ENCODE measurements at places on chromosomes 5 and 9. TPM values are rescaled to one million over a fixed set of nuclear protein-coding genes. Genes with fewer than 3 reads are reported as not detected.

GRCh38 chr5:158349987-158350386 is 491.0 kb upstream of the CLINT1 start:
- DNase-seq = no peak

DNA sequence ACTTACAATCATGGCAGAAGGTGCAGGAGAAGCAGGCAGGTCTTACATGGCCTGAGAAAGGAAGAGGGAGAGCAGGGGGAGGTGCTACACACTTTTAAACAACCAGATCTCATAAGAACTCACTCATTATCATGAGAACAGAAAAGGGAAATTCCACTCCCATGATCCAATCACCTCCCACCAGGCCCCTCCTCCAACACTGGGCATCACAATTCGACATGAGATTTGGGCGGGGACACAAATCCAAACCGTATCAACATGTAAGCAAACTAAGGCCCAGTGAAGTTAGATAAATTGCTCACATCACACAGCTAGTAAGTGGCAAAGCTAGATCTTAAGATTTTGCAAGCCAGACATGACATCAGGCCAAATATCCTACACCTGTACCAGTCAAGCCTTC is 48.3 kb upstream of the RIC1 start:
- no peak for DNase-seq

DNA sequence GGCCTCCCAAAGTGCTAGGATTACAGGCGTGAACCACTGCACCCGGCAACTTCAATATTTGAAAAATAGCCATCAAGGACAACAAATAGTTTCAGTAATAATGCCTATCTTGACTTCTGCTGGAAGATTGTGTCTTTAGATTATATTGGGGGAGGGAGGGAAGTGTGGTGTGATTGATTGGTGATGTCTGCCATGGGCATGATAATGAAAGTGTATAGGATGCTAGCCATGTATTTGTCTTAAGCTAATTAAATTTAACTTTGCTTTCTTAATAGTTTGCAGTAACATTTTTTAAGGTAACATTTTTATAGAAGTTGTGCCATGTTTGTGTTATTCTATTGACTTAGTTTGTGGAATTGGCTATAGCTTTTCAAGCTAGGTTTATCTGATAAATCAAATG is 4.6 kb downstream of the JMY start:
- DNase-seq = no peak

DNA sequence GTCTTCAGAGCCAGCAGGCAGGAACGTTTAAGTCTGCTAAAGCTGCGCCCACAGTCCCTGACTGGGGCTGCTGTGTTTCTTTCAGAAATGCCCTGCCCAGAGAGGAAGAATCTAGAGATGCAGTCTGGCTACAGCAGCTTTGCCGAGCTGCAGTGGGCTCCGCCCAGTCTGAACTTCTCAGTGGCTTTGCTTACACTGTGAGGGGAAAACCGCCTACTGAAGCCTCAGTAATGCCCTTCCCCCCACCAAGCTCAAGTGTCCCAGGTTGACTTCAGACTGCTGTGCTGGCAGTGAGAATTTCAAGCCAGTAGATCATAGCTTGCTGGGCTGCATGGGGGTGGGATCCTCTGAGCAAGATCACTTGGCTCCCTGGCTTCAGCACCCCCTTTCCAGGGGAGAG is 78.4 kb downstream of the SREK1 start:
- DNase-seq = no peak

DNA sequence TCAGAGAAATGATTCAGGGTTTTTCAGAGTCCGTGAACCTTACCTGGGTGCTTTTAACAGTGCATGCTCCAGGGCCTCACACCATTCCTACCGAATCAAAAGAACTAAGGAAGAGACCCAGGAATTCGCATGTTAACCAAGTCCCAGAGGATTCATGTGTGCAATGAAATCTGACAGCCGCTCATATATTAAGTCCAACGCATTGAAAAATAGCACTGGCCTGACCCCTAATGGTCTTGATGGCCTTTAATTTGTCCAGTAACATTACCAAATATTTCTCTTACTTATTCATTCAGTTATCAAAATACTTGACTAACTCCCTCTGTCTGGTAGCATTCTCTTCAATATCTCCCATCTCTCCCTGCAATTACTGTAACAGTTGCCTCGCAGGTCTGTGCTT is 55.0 kb upstream of the MARCHF11 start:
- no peak for DNase-seq

DNA sequence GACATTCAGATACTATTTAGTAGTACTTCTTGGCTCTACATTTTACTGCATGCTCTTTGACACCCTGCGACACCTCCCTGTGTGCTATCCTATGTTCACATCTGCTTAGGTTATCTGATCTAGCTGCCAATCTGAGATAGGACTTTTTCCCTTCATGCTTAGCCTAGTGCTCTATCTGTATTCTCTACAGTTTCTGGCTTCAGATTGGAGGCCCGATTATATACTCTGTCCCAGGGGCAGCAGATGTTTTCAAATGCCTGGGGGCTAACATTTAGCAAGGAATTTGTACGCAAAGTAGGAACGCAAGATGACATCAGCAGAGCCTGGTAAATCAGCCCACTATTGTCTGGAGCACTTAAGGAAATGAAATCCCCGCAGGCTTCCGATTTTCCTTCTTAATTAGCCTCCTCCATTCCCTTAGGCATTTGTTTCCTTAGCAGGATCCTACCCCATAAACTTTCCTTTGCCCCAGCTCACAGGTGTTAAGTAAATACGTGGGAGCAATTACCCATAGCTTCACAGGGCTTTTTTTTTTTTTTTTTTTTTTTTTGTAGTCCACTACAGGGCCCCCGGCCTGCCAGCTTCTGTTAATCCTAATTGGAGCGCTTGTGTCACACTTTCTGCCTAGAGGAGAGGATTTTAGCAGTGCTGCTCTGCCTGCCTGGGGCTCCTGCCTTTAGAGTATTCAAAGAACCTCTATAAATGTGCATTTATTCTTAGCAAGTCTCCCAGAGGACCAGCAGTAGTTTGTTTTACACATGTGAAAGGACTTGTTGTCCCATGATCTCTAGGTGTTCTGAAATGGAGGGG is 61.1 kb upstream of the LPAR1 start:
- DNase-seq = no peak

- no peak for DNase-seq
These were observed 933.6 kb downstream of the CDH12 start for GRCh38 chr5:21919414-21920022.

GRCh38 chr5:34826347-34826746 is 12.6 kb upstream of the TTC23L start:
- no peak for DNase-seq

- no peak for DNase-seq
These were observed 36.1 kb downstream of the MAP3K1 start for GRCh38 chr5:56851258-56851941.

Gene KCNN2
- 9.3 TPM for total RNA-seq

Gene NDOR1
- 5.9 TPM for total RNA-seq

Gene RIC1
- total RNA-seq = 6.9 TPM

Gene SLU7
- 46.9 TPM for total RNA-seq

Gene CDH9
- total RNA-seq = not detected

Gene ITGA2
- 0.78 TPM for total RNA-seq

Gene CDH18
- not detected for total RNA-seq

Gene SHISAL2B
- not detected for total RNA-seq

Gene GPRIN1
- total RNA-seq = 0.41 TPM

Gene FYB1
- total RNA-seq = 4.7 TPM

All from Right ventricle myocardium inferior (tissue), 1 donor.